ENCODE measurements at places on chromosomes 1 and 21.

DNA sequence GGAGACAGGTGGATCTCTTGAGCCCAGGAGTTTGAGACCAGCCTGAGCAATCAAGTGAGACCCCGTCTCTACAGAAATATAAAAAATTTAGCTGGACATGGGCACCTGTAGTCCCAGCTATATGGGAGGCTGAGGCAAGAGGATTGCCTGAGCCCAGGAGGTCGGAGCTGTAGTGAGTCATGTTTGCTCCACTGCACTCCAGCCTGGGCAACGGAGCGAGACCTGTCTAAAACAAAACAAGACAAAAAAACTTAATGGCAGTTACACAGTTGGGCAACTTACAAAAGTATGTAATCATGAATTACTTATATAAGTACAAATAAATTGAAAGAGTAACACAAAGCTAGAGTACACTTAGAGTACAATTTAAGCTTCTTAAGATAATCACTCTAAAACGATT lies 25.2 kb downstream of the RC3H1 start:
- DNase-seq, result no peak

DNA sequence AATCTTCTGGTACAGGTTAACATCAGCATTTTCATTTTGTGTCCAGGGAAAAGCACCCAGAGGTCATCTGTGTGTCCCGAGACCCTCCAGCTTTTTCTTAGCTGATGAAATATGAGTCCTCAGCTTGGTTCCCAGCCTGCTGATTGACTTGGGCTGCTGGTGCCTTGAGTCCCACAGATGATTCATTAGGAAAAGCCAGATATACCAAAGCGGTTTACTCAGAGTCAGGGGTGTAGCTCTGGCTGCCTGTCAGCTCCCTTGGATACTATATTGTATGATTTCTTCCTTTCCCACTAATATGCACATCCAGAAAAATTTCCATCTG lies 43.7 kb upstream of the MAB21L3 start:
- peak; percentile 92 for DNase-seq

GRCh38 chr1:53478502-53478818 lies 19.3 kb downstream of the DMRTB1 start:
- DNase-seq, result no peak

GRCh38 chr1:230109895-230110667 lies 43.0 kb downstream of the GALNT2 start:
- no peak for DNase-seq

All from GM23248 (cell line).